ENCODE measurements at places on chromosomes 2 and 18. TPM values are rescaled to one million over a fixed set of nuclear protein-coding genes. Genes with fewer than 3 reads are reported as not detected.

DNA sequence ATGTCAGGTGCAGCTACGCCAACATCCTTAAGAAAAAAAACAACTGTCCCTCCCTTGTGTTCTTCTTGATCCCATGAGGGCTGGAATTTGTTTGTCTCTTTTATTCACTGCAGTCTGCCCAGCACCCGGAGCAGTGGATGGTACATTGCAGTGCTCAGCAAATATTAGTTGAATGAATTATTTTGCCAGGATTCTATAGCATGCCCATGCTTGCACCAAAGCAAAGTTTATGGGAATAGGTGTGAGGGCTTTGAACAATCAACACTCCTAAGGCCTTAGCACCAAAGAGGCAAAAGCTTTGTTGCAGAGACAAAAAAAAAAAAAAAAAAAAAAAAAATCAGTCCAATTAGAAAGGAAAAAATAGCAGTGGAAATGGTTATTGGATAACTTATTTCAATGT lies 28.7 kb upstream of the DCC start:
- no peak for DNase-seq

GRCh38 chr2:236872015-236872414 lies 213.7 kb upstream of the COPS8 start:
- DNase-seq: peak; percentile 36

DNA sequence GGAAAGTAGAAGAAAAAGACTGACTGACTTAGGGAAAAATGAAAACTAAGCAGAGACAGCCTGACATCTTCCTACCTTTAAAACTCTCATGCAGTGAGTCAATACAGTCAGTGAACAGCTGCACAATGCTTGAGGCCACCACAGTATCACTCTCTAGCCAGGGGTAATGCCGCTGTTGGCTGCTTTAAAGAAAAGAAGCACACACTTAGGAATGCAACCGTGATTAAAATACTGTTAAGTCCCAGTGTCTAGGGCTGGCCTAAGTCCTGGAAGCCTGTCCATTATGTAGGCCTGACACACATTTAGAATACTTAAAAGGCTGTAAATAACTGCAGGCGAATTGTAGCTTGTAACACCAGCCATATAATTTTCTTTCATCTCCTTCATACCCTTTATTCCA lies 50.7 kb downstream of the SIGLEC15 start:
- no peak for DNase-seq

DNA sequence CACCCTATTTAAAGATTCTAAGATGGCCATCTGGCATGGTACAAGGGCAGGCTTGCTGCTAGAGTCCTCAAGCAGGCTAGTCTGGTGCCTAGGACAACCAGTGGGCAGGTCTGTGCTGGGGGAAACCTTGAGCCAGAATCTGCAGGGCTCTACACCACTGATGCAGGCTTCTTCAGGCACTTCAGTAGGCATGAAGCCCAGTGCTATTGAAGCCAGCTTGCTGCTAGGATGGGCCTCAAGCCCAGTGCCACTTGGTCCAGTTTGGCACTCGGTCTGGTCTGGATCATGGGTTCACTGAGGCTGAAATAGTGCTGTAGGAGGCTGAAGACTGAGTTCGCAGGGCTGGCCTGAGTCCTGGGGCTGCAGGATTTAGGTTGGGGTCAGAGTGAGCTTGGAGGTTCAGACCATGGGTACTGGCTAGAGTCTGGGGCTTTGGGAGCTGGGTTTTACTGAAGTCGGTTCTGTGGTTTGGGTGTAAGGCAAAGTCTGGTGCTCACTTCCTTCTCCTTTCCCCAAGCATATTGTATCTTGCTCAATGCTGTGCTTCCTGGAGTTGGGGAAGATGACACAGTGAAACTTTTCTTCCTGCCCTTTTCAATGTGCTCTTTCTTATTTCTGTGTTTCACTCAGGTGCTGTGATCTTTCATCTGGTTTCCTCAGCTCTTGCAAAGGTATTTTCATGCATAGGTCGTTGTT lies 41.2 kb downstream of the SP100 start:
- DNase-seq: no peak

GRCh38 chr2:69335311-69335710 lies 51.7 kb downstream of the GFPT1 start:
- DNase-seq: no peak

Gene OSBPL6
- total RNA-seq: 2.4 TPM

- no peak for DNase-seq
These were observed 44.2 kb downstream of the TACR1 start for GRCh38 chr2:75155115-75155514.

DNA sequence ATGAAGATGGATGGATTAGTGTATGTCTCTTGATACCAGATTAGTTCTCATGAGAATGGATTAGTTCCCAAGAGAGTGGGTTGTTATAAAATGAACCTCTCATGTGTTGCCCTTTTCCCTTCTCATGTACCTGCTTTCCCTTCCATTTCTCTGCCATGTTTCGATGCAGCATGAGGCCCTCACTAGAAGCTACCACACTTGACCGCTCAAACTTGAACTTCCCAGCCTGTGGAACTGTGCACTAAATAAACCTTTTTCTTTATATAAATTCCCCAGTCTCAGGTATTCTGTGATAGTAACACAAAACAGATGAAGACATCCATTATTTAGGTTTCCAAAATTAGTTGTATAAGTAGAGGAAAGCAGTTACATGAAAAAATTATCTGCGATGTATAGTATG lies 73.5 kb downstream of the BABAM2 start:
- DNase-seq: no peak

- DNase-seq: no peak
These were observed 39.0 kb upstream of the PPP4R1 start for GRCh38 chr18:9653390-9653789.

DNA sequence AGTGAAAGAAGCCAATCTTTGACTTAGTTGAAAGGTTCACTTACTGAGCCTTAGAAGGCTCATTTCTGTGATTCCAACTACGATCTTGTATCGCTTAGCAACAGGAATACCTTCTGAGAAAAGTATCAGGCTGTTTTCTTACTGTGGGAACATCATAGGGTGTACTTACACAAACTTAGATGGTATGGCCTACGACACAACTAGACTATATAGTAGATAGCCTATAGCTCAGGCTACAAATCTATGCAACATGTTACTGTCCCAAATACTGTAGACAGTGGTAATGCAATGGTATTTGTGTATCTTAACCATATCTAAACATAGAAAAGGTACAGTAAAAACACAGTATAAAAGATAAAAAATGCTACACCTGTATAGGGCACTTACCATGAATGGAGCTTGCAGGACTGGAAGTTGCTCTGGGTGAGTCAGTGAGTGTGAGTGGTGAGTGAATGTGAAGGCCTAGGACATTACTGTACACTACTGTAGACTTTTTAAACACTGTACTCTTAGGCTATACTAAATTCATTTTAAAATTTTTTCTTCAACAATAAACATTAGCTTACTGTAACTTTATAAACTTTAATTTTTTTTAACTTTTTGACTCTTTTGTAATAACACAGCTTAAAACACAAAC lies 148.8 kb upstream of the STON1 start:
- DNase-seq: no peak

Gene EPAS1
- total RNA-seq: 300 TPM

GRCh38 chr2:10165861-10166675 lies 43.5 kb downstream of the RRM2 start:
- no peak for DNase-seq

DNA sequence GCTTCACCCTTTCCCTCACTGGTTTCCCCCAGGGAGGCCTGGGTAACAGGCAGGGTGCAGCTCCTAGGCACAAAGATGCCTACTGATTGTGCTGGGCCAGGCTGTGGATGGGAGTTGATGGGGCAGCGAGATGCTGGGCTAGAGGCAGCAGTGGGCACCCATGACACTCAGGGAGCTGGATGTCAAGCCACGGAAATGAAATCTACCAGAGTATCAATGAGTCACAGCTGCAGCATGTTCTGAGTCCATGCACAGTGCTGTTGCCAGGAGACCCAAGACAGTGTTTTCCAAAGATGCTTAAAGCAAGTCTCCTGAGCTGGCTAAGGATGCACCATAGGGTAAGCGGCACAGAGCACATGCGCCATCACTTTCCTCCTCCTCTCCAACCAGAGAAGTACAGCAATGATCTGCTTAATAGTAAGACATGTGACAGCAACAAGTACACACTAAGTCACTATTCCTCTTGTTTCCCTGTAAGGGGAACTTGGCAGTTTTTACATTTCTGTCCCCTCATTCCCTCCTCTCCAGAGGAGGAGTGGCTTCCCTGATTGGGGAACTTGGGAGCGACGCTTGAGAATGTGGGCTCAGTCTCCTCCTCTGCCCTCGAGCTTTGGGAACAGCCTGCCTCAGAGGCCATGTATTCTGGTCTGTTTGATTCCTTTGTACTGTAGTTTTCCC lies 57.2 kb downstream of the CDC42EP3 start:
- DNase-seq: no peak

Gene IGFBP5
- 697 TPM for total RNA-seq

GRCh38 chr2:108986916-108987510 lies 2.0 kb downstream of the EDAR start:
- no peak for DNase-seq

DNA sequence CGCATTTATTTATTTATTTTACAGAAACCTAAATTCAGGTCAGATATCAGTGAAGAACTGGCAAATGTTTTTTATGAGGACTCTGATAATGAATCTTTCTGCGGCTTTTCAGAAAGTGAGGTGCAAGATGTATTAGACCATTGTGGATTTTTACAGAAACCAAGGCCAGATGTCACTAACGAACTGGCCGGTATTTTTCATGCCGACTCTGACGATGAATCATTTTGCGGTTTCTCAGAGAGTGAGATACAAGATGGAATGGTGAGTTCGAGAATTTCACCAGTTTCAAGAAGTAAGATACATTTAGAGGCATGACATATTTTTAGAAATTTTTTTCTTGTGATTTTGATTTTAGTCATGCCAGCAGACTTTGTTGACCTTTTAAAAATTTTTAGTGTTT lies 4.6 kb downstream of the CDCA7 start:
- DNase-seq: no peak

DNA sequence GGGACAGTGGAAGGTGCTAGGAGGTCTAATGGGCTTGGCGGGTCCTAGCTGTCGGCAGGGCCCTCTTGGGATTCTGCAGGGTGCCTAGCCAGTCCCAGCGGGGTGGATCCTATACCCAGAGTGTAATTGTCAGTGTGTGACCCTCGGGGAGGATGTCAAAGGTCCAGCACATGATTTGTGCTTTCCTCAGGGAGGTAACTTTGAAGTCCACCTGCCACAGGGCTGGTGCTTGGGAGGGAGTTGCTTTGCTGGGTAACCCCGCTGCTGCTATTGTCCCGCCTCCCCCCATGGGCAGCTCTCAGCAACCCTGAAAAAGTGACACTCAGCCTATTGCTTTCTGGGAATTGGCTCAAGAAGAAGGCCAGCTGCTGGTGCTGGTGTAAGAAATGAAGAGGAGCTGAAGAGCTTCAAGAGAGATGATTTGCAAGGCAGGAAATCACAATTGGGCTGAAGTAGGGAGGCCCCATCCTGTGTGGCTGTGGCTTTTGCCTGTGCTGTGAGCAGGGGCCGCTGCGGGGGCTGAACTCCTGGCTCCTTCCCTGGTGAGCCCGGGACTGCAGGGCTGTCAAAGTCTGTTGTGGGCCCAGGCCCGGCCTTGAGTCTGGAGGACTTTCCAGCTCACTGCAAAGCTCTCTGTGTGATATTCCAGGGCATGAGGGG lies 36.4 kb downstream of the EMILIN2 start:
- no peak for DNase-seq

DNA sequence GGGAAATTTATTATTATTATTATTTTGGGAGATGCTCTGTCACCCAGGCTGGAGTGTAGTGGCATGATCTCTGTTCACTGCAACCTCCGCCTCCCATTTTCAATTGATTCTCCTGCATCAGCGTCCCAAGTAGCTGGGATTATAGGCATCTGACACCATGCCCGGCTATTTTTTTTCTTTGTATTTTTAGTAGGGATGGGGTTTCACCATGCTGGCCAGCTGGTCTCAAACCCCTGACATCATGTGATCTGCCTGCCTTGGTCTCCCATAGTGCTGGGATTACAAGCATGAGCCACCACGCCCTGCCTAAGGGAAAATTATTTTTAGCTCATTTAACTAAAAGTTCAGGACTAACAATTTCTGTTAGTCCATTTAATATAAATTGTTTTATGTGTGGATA lies 109.2 kb upstream of the SESTD1 start:
- no peak for DNase-seq

Gene G6PC2
- not detected for total RNA-seq

Gene XDH
- total RNA-seq: 6.6 TPM

DNA sequence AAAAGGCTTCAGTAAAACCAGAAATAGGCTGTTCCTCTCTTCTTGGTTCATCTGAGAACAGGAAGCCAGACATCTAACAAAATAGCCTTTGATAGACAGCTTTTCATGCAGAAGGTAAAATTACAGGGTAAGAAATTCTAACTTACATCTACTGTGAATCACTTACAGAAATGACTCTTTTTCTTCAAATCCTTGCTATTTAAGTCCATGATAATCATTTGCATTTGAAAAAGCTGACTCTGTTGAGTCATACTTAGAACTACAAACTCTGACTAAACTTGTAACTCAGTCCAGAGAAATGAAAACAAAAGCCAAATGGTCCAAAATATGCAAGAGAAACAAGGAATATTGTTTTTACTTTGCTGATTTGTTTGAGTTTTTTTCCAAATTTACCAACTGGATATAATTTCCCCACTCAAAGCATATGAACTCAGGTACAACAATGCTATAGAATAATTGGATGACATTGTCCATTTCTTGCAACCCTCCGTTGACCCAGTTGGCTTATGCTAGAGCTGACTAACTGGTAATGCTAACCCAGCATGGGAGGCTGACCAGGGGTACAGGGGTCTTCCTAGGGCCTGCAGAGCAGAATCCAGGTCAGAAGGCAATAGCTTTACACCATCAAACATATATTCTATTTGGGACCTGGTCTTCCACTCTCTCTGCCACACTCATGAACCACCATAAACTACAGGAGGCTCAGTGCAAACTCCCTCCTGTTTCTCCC lies 18.8 kb upstream of the MREG start:
- DNase-seq: no peak

Gene THAP4
- 41.9 TPM for total RNA-seq

Gene KCNJ3
- total RNA-seq: 1.4 TPM

DNA sequence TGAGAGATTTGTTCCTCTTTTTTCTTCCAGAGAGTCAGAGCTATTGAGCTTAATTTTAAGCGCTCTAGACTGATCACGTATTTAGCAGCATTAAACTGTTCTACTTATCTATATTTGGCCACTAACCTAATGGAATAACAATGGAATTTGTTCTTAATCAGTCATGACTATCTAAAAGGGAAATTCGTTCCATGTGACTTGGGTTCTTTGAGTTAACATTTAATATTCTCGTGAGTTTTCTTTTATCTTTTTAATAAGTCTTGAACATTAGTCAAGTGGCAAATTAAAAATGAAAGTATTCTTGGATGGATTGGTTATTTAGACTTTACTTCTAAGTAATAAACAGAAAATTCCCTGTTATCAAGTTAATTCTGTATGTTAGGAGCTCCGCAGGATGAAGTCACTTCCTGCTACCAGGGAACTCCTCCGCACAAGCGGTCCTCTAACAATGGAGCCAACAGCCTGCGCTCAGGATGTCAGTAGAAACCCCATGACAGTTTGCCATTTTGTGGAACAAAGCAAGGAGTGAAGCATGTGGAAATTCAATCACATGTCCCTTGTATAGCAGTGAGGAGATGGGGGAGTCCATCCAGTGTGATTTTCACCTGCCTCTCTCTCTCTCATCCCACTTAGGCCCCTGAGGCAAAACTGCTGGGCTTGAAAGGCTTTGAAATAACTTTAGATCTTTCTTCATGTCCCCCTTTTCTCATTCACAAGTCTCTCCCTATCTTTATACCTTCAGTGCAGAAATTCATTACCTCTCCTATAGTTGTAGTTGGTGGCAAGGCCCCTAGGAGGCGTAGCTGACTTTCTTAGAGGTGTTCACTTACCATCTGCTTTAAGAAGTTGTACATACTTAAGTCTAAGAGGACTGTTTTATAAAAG lies 138.1 kb downstream of the WDR7 start:
- DNase-seq: no peak

All from ureter (tissue), 1 donor.